Foreskin keratinocyte (primary cell): ENCODE measurements at places on chromosomes 6 and 20. TPM values are rescaled to one million over a fixed set of nuclear protein-coding genes. Genes with fewer than 3 reads are reported as not detected.
A peak's percentile ranks its signal among the peaks of the same experiment; 100 is the strongest.

GRCh38 chr6:43150051-43150751 is 20.9 kb upstream of the SRF start:
- no peak for DNase-seq

Gene ZNF165
- total RNA-seq, result 5.3 and 6.8 TPM in 2 replicates

DNA sequence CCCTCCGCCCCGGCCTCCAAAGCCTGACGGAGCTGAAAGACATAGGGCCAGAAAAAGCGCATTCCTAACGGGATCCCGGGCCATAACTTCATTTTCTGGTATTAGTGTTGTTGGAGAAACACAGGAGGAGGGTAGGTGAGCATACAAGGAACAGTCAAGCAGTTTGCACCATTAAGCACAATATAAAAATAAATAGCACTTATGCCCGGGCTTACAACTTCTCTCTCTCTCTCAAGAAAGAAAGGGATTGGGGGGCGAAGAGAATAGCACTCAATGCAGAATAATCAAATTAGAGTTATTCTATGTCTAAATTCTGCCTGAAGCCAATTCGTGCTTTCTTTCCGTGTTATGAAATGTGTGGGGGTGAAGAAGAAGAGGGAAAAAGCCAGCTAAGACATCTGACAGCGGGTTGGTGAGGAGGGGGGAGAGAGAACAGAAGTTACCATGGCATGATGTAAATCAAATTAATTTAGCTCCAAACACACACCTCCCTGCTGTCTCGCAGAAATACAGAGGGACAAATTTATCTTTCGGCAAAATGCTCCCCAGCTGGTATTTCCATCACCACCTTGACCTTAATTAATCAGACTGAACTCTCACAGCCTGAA is 508 bp upstream of the METTL24 start:
- no peak for DNase-seq

- no peak for DNase-seq
Measured at GRCh38 chr6:114218437-114219340, 124.1 kb downstream of the HS3ST5 start.

GRCh38 chr20:48995589-48995988 is 50.5 kb upstream of the CSE1L start:
- no peak for DNase-seq

- DNase-seq, result no peak
Measured at GRCh38 chr20:31684153-31685015, 38.3 kb downstream of the BCL2L1 start.

- DNase-seq, result no peak
Measured at GRCh38 chr20:3161316-3162079, 1.8 kb upstream of the FASTKD5 start.

Gene TMEM74B
- total RNA-seq, result 0.18 TPM in 1 of 2 replicates, not detected in the other

Gene C20orf141
- not detected in 2 replicates for total RNA-seq

- DNase-seq, result no peak
Measured at GRCh38 chr6:3977875-3978711, 100.8 kb downstream of the FAM217A start.

GRCh38 chr20:19952392-19952791 is 64.8 kb upstream of the NAA20 start:
- peak; percentile 19 for DNase-seq

DNA sequence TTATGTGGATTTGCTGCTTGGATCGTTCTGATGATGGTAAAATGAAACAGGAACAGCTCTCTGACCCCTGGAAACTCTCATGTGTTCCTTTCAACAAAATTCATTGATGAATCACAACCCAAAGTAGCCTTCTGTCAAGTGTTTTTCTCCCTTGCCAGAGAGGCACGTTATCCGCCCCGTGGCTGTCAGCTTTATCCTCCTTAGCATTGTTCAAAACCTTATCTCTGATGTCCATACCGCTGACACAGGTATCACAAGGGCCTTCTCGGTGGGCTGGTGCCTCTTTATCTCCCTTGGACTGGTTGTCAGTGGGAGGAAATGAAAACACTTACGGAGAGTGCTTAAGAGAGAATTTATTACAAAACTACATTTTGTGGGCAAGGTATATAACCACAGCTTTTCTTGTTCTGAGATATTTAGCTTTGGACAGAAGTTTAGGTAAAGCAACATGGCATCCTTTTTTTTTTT is 84.9 kb downstream of the TIAM2 start:
- DNase-seq, result no peak

- DNase-seq, result no peak
Measured at GRCh38 chr20:17655865-17656479, 26.1 kb downstream of the RRBP1 start.

DNA sequence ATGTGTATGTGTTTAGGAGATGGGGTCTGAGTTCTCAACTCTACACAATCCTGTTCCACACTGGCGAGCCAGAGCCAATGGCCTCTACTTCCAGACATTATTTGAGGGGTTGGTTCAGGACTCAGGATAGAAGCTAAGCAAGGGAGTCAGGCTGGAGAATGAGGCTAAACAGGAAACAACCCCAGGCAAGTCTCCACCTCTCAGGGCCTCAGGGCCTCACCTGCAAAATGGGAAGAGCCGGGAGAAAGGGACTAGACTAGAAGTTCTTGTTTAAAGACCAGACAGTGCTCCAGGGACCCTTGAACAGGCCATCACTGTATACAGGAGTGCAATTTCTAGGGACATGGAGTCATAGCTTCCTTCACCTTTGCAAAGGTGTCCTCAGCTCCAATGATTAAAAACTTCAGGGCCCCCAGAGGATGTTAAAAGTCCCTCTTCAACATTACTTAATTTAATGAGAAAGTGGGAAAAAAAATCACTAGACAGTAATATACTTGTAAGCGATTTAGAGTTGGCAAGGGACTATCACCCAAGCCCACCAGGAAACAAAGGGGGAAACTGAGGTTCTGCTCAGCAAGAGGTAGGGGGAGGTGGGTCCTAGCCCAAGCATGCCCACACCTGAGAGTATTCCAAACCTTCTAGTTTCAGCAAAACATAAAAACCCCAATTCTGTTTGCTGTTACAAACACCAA is 41.7 kb downstream of the ZMYND8 start:
- DNase-seq, result no peak

GRCh38 chr6:11427723-11428245 is 109.8 kb upstream of the TMEM170B start:
- no peak for DNase-seq

Gene CST5
- not detected in 2 replicates for total RNA-seq

DNA sequence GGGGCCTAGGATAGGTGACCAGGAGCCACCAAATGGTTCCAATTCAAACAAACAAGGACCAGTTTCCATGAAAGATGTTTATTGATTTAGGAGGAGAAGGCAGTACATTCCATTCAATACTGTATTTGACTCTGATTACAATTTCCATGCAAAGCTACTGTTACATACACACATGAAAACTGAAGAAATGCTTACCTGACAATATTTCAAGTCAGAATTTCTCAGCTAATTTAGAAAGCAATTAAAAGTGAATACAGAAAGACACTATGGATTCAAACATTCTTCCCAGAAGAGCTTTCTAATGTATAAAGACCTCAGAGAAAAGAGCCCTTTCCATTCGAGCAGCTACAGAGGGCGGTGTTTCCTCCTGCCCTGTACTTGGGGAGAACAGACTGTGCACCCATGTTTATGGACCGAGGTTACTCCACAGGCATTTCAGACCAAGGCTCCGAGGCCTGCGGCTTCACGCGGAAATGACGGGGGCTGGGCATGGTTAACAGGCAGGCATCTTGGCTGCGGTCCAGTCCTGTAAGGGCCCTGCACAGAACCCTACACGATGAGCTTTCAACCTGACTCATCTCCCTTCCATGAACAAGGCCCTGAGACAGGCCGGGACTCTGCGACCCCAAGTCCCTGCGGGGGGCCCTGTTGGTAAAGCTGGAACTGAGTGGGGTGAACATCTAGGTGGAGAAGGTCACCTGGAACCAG is 25.7 kb upstream of the TCFL5 start:
- DNase-seq, result peak; percentile 80

Gene KHDRBS2
- total RNA-seq, result not detected in 2 replicates

Gene RFX6
- total RNA-seq, result not detected in 2 replicates

GRCh38 chr6:2688401-2689064 is 62.2 kb downstream of the MYLK4 start:
- peak; percentile 74 for DNase-seq

DNA sequence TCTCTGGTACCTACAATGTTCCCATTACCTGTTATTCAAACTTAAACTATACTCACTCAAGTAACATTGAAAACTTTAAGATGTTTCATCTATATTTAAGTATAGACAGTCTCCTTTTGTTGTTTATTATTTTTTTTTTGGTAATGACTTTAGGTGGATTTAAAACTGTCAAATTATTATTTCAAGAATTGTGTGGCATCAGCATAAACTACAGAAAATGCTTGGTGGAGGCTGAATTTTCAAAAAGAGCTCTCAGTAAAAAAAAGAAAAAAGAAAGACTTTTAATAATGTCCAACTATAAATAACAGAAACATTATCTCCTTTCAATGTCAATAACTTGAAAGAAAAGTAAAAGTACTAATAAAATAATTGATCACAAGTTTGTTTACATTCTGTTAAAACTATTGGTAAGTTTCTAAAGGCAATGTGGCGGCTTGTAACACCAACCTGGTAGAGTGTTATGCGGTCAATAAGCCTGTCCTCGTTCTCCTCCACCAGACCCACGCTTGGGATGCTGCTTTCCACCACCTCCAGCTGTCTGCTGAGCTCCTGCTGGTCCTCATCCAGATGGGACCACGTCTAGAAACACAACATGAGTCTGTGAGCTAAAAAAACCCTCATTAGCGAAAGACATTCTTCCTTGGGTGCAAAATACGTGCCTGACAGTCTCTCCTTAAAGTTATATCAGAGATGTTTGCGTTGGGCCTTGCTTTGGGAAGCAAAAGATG is 400.6 kb downstream of the SYNE1 start:
- DNase-seq, result no peak

DNA sequence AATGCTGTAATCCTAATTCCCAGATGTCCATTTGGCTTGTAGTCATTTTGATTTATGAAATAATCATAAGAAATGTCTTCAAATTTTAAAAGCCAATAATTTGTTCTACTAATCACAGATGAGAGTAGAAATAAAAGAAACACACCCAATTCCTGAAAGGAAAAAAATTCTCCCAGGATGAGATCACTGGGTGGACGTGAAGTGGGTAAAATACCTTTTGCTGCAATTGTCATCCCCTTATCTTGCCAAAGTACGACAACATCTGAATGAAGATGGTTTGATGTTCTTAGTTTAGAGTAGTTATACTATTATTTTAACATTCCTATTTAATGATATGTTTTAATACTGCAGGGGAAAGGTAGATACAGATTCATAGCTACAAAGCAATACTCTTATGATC is 33.7 kb downstream of the MTHFD1L start:
- no peak for DNase-seq

Gene DAAM2
- total RNA-seq, result 0.04 TPM in 1 of 2 replicates, not detected in the other

Gene ELOVL2
- total RNA-seq, result 0.10 and 0.18 TPM in 2 replicates
